ENCODE measurements at places on chromosomes 13 and 19.
A peak's percentile ranks its signal among the peaks of the same experiment; 100 is the strongest.

GRCh38 chr19:36059180-36059910, 4.6 kb downstream of the WDR62 start:
- no peak for DNase-seq

- no peak for DNase-seq
These were observed 319.0 kb downstream of the ZNF536 start for GRCh38 chr19:30690935-30691818.

DNA sequence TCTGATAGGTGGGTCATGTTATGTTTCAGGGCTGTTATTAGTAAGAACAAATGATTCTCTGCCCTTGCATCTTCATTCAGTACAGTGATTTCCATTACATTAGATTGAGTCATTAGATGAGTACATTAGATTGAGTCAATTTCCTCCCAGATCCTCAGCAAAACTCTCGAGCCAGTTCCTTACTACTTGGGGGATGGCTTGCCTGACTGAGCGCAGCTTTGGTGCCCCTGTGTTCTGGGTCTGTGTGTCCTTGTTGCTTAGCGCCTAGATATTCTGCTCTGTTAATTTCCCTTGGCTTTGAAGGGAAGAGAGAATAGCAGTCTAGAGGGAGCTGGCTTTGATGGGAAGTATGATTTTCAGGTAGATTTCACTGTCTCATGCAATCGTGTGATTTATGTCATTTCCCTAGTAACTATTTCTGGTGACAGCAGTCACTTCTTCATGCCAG, 19.1 kb upstream of the SCEL start:
- DNase-seq, result no peak

DNA sequence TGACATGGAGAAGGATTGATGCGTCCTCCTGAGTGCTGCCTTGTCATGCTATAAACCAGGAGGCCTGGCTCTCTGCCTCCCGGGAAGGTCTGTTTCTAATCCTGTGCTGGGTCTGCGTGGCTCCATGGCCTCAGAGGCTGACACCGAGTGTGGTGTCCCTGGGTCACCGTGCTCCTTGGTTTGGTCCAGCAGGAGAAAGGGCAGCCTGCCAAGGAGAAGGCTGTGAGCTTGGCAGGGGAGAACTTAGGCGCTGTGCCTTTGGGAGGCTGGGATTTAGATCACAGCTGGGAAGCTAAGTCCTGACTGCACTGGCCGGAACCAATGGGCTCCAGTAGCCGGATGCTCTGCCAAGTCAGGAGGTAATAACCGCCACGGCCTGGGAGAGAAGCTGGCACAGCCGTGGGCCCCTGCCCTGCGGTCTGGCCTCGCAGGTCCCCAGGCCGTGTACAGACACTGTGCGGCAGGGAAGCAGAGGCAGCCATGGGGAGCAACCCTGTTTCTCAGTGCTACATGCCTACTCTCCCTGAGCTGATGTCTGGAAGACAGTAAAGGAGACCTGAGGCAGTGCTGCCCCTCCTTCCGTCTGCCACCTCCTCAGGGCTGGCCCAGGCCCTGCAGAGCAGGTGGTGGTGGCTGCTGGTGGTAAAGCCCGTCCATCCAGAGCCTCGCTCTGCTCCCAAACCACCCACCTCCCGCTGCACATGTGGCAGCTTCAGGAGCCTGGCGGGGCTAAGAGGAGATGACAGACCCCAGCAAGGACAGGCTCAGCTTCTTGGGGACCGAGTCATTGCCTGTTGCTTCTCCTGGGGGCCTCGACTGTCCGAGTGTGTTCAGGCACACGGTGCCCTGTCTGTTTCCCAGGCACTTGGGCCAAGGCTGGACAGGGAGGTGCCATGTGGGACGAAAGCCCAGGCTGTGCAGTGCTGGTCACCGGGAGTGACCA, 44.9 kb downstream of the C13orf46 start:
- no peak for DNase-seq

GRCh38 chr19:47350630-47351029, 1.5 kb downstream of the DHX34 start:
- DNase-seq, result no peak

GRCh38 chr19:15595069-15595468, 19.9 kb upstream of the CYP4F8 start:
- no peak for DNase-seq

DNA sequence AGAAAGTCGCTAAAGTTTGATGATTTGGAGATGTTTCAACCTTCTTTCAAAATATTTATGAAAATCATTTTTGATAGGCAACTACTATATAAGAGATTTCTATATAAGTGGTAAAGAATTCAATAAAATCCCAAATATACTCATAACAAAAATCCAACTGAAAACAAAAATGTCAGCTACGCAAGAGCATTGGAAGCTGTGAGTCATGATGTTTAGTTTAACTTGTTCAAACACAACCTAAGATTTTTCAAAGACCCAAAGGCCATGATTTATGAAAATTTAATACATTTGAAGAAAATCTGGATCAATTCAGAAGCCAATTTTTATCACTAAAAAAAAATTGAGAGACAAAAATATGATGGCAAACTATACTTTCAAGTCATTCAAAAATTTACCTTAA, 226.6 kb downstream of the MZT1 start:
- no peak for DNase-seq

- no peak for DNase-seq
These were observed 1.0 kb upstream of the MYH14 start for GRCh38 chr19:50202386-50202785.

DNA sequence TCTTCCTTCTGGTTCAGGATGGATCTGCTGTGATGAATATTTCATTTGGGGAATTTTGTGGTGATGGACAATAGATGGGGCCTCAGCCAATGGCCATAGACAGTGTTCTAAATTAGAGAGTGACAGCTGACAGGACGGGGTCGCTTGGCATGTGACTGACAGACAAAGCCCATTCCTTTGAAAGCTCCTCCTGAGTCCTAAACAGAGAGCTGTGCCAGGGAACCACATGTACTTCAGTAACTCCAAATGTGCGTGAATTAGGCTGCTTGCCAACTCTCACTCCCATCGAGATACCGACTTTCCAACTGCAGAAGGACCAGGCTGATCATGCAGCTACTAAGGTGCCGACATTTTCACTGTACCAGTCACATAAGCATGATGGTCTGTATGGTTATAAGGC, 187.7 kb downstream of the SHISA2 start:
- no peak for DNase-seq

DNA sequence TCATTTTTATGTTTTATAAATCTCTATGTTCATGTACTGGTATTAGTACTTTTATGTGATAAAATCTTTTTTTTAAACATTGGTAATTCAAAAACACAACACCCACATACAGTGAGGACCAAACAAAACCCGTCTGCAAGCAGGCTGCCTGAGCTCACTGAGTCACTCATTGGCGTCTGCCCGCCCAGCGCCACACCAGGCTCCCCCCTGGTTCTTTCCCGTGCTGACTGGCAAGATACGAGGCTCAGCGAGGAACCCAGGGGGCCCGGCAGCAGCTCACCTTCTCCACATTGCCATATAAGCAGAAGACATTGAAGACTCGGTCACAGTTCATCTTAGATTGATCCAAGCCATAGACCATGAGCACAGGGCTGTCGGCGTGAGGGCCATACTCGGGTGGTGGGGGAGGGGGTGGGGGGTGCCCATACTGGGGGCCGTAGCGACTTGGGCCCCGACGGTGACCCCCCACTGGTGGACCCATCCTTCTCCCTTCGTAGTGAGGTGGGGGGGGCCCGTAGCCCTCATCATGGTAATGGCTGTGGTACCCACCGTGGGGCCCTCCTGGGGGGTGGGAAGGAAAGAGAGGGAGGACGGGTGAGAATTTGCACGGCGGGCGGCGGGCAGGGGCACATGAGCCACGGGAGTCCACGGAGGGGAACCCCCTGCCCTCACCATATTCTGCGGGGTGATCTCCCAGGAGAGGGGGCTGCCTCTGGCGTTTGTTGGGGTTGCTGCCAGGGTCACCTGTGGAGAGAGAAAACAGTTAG, 8.4 kb upstream of the ECH1 start:
- no peak for DNase-seq

- peak; percentile 41 for DNase-seq
These were observed 561 bp upstream of the GJA3 start for GRCh38 chr13:20161275-20161950.

DNA sequence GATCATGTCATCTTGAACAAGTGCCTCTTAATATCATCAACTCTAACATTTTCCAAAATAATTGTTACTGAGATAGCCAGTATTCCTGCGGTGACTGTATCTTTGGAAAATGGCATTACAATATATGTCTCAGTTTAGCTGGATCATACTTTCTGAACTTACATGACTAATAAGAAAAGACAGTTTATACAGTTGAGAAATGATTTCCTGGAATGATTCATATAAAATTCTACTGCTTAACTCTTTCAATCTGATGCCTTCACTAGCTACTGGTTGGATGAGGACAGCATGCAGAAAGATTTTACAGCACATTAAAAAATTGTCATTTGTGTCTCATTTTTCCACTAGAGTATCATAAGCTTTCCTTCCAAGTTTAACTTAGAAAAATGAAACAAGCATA, 302.1 kb downstream of the PCDH17 start:
- no peak for DNase-seq

DNA sequence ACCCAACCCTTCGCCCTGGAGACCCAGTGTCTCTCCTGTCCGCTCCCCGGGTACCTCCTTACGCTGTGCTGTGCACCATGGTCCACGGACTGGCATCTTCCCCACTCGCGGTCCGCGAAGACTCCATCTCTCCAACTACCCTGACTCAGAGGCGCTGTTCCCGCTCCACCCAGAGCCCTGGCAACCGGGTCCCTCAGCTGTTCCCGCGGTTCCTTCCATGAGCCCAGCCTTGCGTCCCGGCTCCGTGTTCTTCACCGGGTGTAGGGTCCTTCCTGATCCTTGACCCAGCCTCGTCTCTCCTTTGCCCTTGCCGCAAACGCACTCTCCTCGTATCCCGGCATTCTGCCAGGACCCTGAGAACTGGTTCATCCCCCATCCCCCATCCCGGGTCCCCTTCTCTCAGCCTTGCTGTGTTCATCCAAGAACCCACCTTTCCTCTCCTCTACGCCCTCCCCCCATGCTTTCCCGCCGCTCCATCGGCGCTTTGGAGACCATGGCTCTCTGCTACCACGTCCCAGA, 664 bp downstream of the ICAM5 start:
- DNase-seq, result no peak

- DNase-seq, result no peak
These were observed 12.6 kb upstream of the SIGLEC6 start for GRCh38 chr19:51544038-51544437.

DNA sequence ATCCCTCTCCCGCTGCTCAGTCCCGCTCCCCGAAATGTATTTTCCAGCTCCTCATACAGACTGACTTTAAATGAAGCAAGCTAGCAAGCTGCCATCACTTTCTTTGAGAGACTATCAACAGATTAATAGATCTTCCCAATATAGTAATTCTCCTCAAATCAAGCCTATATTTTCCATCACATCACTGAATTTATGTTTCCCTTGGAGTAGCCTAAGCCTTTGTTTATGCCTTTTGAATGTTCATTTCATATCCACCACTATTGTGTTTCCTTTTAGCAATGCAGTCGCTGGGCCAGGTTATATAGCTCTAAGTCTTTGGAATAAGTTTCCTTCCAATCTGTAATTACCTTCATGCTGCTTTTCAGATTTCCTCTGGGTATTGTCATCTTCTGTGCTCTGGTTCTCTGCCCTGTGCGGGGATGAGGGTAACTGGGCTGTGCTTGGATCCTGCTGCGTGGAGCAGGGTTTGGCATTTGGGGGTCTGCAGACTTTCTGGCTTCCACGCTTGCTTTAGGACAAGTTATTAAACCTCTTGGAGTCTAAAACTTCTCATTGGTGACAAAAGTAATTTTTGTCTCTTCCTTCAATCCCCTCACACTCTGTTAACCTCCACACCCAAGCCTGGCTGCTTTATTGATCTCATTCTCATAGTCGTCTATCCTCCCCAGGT, 256.9 kb downstream of the DLEU7 start:
- DNase-seq, result no peak

DNA sequence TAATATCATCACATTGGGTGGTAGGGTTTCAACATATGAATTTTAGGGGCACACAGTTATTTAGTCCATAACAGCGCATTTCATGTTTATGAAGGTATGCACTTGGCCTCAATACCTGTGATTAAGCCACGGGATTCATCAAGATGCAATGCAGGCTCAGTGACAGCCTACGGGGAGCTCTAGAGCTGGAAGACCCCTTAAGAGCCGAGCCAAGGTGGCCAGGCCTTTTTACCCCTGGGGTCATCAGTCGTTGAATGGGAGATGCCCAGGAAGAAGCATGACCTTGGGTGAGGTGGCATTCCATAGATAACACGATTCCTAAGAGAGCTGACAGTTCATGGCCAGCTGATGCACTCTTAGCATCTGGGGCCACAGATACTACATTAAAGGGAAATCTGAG, 380.0 kb downstream of the ZNF536 start:
- DNase-seq, result no peak

DNA sequence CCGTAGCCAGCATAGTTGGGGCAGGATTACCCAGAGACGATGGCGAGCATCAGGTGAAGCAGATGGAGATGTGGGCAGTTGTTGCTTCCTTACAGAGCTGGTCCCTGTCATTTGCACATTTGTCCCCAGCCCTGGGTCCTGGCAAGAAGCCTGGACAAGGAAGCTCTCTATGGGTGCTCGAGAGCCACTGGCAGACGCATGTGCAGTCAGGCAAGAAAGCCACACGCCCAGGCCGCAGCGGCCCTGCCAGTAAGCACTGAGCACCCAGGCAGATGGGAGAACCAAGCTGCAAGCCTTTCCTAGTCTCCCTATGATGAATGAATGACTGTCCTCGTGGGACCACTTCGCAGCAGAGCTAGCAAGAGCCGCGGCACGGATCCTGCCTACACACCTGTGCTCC, 182.8 kb downstream of the FOXO1 start:
- no peak for DNase-seq

DNA sequence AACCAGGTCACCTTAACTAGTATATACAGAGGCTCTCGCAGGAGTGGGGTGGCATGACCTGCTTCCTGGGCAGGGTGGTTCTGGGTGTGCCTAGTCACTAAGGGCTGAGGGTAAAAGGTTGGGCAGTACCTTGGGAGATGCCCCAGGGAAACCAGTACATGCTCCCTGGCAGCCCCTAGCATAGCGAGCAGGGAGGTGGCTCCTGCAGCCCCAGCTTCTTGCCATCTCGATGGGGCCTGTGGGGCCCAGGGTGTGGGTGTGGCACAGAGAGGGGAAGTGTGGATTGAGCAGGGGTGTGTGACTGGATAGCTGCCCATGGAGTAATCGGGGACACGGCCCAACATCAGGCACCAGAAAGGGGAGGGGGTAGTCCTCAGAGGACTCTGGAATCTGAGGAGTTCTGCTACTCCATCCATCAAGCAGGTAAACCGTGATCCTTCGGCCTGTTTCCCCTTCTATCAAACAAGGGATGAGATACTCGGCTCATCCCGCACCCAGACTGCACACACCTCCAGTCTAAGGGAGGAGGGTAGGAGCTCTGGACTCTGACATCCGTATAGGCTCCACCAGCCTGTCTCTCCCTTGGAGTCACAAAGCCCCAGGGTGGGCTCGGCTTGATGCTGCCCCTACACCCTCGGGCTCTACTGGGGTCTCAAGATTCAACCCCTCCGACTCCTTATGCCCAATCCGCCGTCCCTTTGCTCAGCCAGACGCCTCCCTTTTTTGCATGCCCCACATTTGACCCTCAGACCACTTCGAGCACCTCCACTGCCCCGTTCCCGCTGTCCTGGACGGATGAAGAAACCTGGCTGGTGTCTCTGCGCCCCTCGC, 1.1 kb downstream of the ZBTB45 start:
- DNase-seq, result no peak
